Cerebellar nuclear complex (tissue), 1 donor: ENCODE measurements at places on chromosomes 12 and 14.

GRCh38 chr14:33323979-33324378 lies 385.3 kb downstream of the NPAS3 start:
- DNase-seq: no peak

DNA sequence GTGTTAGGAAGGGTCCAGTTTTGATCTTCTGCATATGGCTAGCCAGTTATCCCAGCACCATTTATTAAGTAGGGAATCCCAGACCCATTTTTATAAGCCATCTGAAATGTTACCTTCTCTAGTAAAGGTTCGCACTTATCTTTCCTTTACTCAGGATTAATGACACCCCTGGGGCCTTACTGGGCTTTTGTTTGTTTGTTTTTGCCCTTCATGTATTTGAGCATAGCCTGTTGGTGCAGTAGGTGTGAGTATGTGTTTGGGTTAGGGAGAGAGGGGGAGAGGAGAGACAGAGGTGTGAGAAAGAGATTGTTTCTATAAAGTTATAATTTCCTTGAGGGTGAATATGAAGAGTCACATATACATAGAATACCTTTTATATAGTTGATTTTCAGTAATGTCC lies 96.9 kb downstream of the AKAP6 start:
- no peak for DNase-seq

GRCh38 chr12:6824085-6824775 lies 2.6 kb downstream of the GPR162 start:
- peak; percentile 32 for DNase-seq

GRCh38 chr12:84842406-84843013 lies 70.1 kb downstream of the SLC6A15 start:
- DNase-seq: no peak

- no peak for DNase-seq
These were observed 42.1 kb upstream of the USP44 start for GRCh38 chr12:95593266-95593871.

DNA sequence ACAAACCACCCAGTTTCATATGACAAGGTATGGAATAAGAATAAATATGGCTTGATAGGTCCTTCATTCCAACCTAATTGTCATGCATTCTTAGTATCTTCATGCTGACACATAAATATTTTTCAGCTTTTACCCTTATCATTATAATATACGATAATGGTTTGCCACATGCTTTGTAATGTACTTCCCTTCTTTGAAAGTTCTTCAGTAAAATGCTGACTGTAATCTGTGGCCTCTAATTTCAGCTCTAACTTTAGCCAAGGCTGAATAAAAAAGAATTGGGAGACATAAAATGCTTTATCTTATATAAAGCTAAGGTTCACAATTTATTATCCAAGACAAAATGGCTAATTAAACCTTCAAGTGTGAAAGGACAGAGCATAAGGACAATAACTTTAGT lies 2.6 kb upstream of the MAP4K5 start:
- DNase-seq: no peak

- DNase-seq: no peak
These were observed 44.9 kb downstream of the IFNG start for GRCh38 chr12:68114606-68115005.

DNA sequence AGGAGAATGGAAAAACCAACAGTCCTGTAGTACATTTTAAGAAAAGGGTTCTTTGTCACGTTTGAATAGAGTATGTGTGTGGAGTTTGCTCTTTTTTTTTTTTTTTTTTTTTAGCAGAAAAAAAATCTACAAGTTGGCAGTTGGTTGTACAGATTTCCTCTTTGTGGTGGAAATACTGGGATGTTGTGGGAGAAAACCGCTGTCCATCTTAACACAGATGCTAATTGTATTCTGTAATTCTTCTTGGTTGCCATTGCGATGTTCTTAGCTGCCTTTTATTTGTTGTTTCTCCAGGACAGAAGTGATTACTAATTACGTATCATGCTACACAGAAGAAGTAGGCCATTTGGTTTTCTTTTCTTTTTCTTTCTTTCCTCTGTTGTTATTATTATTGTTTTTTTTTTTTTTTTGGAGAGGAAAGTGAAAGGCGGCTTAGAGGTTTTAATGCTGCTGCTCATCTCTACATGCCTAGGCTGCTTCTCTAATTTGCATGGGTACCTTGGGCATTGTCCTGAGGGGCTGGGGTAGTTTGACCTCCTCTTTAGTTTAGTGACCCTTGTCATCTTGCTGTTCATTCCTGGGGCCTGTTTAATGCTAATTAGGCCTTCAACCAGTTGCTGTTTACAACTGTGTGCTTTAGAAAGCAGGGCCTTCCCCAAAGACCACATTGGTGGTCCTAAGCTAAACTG lies 94.7 kb downstream of the TMTC2 start:
- DNase-seq: no peak

- DNase-seq: no peak
These were observed 219.1 kb downstream of the PHLDA1 start for GRCh38 chr12:75812271-75813018.

- DNase-seq: no peak
These were observed 33.4 kb downstream of the SLC11A2 start for GRCh38 chr12:50992819-50993218.

GRCh38 chr14:102829016-102829548 lies 51.8 kb downstream of the TRAF3 start:
- no peak for DNase-seq

DNA sequence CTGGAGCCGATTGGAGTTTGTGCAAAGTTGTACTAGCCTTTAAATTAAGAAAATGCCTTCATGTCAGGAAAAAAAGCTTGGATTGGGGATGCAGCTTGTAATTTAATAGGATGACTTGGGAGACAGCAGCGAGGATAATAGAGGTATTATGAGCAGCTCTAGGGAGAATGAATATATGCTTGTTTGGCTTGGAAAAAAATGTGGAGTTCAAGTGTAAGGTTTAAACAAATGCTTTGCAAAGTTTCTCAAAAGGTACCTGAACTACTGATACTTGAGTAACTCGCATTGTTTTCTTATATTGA lies 65.3 kb upstream of the RASSF3 start:
- DNase-seq: no peak

GRCh38 chr14:93395231-93395630 lies 35.5 kb upstream of the UNC79 start:
- DNase-seq: no peak

DNA sequence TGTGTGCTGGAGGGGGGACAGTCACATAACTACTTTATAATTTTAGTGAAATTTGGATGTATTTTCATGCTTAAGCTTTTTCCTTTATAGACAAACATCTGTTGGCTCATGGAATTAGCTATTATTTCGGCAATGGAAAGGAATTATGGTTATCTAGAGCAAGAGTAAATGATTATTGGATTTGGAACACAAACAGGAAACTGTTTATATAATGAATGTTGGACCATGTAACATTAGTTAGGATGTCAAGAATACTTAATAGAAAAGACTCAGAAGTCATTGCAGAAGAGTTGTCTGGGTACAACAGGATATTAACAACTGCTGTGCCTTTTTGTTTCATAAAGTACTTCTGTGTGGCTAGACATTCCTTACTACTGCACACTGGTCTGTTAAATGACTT lies 108.7 kb downstream of the OTOGL start:
- no peak for DNase-seq

GRCh38 chr14:85764822-85765221 lies 234.9 kb downstream of the FLRT2 start:
- no peak for DNase-seq

GRCh38 chr14:74577247-74577947 lies 34.6 kb downstream of the LTBP2 start:
- no peak for DNase-seq

DNA sequence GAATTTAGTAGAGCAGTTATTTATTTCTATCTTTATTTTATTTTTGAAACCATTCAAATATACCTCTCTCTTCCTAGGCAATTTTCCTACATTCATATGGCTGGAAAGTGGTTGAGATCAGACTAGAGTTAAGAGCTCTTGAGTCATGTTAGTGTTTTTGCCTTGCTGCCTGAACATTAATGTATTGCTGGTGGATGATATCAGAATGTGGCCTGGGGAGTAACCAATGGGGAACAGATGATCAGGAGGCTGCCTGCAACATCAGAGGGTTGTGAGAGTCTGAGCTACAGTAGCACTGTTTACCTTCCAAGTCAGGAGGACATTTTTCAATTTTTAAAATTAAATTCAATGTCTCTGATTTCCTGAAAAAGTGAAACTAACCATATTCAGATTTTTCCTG lies 166.3 kb upstream of the TRHDE start:
- DNase-seq: no peak

DNA sequence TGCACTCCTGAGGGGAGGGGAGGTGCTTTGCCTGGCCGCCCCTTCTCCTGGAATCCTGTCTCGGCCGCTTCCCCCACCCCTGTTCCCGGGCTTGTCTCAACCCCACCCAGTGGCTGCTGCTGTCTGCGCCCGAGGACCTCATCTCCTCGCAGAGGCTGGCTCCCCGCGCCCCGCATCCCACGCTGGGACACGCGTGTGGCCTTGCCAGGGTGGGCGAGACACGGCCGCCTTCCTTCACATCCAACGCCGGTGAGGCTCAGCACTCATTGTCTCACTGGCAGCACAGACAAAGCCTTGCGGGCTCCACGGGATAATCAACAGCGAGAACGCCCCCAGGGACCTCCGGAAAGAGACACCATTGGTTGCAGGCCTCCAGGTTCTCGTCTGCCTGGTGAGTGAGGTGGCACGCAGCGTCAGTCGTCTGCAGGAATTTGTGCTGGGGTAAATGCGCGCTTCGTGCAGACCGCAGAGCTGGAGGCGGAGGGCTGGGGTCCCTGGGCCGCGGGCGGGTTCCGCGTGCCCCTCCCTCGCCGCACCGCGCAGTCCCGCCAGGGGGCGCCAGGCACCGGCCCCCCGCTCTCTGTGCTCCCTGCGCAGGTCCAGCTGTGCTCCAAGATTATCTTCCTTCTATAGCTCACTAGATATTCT lies 26.8 kb downstream of the CCDC177 start:
- no peak for DNase-seq

GRCh38 chr12:59736786-59737185 lies 141.0 kb downstream of the SLC16A7 start:
- DNase-seq: no peak

DNA sequence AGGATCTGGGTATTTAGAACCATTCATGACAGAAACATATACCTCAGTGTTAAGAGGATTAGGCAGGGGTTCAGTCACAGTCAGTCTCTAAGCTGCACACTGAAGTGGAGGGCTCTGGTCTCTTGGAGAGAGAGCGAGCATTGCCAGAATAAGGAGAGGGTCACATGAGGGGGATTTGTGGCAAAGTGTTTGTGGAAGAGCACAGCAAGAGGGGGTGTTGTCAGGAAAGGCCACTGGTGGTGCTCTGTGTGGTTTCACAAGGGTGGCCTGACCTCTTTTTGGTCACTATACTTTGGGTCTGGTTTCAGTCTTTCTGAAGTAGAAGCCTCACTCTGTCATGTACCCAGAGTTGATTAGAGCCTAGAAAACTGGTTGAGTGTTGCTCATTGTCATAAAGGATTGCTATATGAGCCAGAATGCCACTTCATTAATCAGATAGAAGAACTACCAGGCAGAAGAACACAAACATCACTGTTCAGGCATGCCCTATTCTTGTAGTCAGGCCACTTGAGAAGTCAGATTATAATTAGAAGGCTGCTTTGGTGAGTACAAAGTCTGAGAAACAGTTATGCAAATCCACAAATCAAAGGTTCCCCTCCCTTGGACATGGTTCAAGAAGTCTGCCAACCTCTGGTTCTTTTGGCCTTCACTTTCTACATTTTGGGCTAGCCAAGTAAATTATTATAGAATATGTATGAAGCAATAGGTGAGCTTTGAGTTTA lies 8.4 kb downstream of the TMEM19 start:
- DNase-seq: no peak

DNA sequence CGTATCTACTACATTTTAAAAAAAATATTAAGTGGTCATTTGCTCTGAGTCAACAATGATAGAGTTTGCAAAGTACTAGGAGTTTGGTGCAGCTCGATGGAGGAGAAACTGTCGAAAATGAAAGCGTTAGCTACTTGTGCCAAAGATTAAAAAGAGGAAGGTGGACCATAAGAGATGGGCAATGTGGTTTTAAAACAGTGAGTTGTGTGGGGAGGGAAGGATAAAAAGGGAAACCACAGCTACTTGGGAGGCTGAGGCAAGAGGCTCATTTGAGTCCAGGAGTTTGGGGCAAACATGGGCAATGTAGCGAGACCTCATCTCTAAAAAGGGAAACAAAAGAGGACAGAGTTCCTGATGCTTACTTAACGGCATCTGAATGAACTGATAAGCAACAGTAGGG lies 18.2 kb upstream of the STRAP start:
- DNase-seq: no peak

DNA sequence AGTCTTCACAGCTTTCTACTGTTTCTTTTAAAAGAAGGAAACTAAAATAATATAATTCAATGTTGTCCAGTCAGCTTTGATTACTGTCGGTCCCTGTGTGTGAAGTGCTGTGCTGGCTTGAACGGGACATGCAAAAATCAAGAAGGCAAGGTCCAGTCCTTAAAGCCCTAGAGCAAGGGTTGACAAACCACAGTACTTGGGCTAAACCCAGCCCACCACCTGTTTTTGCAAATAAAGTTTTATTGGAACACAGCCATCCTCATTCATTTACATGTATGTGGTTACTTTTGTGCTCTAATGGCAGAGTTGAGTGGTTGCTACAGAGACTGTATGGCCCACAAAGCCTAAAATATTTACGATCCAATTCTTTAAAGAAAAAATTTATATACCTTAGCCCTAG lies 41.2 kb upstream of the TCL1B start:
- DNase-seq: no peak

DNA sequence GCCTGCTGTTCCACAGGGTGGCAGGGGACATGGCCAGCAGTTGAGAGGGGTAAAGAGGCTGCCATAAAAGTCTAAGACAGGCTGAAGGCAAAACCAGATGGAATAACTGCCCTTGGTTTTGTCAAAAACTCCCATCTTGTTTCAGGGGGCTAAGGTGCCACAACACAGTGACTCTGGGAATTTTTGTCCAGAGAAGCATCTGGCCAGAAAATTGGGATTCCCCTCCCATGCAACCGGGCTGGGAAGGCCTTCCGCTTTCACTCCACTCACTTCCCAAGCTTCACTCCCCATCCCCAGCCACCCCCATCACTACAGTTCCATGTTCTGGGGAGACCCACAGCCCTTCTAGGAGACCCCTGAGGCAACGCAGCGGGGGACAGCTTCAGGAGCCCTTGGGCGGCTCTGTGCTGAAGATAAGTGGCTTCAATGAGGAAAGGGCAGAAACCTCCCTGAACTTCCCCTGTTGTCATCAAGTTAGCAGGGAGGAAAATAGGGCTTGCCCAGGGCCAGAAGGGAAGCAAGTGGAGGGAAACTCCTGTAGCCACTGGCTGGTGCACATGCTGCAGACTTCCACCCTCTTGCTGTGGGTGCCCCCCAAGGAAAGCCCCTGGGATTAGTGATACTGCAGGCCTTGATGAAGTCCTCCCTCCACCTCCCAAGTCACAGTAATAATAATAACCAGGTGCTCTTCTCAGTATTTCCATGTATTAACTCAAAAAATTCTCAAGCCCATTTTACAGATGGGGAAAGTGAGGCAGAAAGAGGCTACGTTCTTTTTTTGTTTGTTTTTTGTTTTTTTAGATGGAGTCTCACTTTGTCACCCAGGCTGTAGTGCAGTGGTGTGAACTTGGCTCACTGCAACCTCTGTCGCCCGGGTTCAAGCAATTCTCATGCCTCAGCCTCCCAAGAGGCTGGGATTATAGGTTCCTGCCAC lies 6.0 kb downstream of the TMEM229B start:
- DNase-seq: no peak
